ENCODE measurements at places on chromosomes 16 and 17.

- DNase-seq, result no peak
Observed at GRCh38 chr17:56011406-56012131, 141.7 kb upstream of the ANKFN1 start.

- DNase-seq, result no peak
Observed at GRCh38 chr17:28267720-28268609, 51.0 kb upstream of the TMEM97 start.

GRCh38 chr17:43353393-43353792, 45.4 kb upstream of the ARL4D start:
- no peak for DNase-seq

DNA sequence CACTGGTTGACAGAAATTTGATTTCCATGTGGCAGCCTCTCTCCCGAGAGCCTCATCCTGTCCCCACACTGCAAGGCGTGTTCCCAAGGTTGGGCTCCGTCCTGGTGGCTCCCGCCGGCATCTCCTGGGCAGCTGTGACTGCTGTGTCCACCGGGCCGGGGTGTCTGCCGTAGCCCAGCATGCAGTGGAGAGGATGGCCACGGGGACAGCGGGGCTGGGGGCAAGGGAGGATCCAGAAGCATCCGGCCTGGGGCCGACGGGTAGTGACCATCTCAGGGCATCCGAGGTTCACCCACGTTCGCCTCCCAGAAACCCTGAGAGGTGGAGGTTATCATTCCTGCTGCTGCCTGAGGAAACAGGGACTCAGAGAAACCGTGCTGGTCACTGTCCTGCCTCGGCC, 7.3 kb upstream of the RAB40B start:
- no peak for DNase-seq

DNA sequence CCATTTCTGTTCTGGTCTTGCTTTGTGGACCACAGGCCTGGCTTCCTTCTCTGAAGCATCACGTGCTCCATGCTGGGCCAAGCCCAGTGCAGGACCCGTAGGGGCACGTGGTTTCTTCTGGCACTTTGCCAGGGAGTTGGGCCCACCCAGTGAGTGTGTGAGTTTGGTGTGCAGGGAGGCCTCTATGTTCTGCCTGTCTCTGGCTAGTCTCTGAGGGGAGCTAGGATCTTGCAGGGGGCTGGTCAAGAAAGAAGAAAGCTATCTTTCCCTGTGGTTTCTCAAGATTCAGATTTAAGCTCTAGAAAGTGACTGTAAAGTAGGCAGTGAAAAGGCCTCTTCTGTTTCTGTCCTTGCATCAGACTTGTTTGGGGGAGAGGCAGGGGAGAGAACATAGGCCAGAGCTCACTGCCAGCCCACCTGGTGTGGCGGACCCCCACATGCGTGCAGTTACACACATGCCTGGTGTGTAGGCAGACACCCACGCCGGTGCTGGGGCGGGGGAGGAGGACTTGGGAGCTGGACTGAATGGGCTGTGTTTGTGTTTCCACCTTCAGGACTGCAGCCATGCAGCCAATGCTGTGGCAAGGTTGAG, 11.8 kb downstream of the LASP1 start:
- DNase-seq, result no peak

DNA sequence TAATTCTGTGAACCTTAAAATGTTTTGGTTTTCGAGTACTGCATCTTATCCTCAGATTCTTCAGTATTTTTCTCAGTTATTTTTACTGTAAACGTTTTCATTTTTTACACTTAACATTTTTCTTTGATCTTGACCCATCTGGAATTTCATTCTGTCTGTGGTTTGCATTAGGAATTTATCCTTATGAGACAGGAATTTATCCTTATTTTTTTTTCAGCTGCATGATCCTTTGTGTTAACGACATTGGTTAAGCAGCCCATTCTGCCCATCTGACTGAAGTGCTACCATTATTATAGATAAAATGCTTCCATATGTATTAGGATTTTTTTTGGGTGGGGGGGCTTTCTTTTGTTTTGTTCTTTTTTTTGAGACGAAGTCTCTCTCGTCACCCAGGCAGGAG, 41.0 kb downstream of the SNX29 start:
- DNase-seq, result no peak

GRCh38 chr17:67435786-67436185, 58.7 kb downstream of the PITPNC1 start:
- no peak for DNase-seq

DNA sequence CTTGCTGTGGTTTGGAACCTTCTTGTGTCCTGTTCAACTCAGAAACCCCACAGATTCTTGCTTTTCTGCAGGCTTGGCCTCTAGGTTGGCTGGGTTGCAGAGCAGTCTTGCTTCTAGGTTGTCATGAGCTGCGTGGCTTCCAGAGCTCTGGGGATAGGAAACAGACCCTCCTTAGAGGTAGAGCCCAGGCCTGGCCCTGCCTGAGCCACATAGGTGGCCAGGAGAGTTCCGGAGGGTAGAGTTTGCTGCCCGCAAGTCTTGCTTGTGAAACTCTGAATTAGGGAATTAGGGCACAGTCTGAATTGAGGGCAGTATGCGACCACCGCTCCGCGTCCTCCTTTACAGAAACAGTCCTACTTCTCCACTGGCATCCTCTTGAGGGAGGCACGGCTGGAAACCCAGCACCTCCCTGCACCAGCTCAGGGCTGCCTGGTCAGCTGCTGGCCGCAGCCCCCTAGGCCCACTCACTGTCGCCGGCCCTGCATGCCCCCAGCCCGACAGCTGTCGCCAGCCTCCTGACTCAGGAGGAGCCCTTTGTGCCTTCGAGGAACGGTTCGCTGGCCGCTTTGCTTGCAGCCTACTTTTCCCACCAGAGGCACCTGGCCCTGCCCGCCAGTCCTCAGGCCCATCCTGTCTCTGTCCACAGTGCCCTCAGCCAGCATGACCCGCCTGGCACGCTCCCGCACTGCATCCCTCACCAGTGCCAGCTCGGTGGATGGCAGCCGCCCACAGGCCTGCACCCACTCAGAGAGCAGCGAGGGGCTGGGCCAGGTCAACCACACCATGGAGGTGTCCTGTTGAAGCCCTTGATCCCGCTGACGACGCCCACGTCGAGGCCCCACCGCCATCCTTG, 4.3 kb upstream of the SETD6 start:
- no peak for DNase-seq

- no peak for DNase-seq
Observed at GRCh38 chr17:57067162-57067561, 17.9 kb upstream of the AKAP1 start.

DNA sequence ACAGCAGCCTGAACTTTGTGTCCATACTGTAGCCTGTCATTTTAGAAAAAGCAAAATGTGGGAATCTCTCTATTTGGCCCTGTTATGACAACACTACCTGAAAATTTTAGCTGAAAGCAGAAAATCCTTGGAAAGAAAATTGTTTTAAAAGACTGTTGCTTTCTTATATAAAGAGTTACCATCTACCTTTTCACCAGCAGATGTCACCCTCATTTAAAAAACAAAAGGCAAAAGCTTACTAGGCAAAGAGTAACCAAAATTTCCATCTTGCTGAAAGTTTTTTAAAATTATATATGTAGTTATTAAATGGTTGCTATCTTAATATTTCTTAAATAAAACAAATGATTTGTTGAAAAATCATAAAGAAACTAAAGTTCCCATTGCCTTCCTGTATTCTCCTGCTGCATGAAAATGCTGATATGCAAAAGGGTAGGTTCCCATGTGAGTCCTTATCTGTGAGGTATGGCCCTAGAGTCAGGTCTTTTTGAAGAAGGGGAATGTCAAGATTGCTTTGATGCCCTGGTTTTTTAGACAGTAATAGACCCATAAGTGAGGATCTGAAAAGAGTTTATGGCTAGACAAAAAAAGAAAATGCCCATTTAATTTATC, 61.0 kb downstream of the TNRC6C start:
- DNase-seq, result no peak

GRCh38 chr17:5825717-5826330, 241.5 kb upstream of the NLRP1 start:
- no peak for DNase-seq

- no peak for DNase-seq
Observed at GRCh38 chr16:21169249-21169981, 10.9 kb downstream of the LDAF1 start.

GRCh38 chr17:69335058-69335457, 8.1 kb upstream of the ABCA5 start:
- no peak for DNase-seq

GRCh38 chr16:53090591-53091411, 36.0 kb downstream of the CHD9 start:
- DNase-seq, result no peak

DNA sequence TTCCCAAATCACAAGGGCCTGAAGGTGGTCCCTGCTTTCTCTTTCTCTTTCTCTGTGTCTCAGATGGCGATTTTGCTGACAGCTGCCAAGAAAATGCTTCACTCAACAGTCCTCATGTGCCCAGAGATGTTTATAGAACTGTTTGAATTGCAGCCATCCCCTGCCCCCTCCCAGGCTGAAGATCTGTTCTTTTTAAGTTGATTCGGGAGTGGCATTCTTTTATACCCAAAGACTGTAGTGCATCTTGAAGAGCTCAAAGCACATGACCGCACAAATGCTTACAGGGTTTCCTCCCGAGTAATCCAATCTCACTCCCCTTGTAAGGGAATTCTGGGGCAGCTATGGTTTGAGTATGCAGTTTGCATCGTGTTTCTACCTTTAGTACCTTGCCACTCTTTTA, 75.7 kb downstream of the SEC14L1 start:
- no peak for DNase-seq

GRCh38 chr17:17345686-17346427, 42.7 kb downstream of the NT5M start:
- DNase-seq, result no peak

DNA sequence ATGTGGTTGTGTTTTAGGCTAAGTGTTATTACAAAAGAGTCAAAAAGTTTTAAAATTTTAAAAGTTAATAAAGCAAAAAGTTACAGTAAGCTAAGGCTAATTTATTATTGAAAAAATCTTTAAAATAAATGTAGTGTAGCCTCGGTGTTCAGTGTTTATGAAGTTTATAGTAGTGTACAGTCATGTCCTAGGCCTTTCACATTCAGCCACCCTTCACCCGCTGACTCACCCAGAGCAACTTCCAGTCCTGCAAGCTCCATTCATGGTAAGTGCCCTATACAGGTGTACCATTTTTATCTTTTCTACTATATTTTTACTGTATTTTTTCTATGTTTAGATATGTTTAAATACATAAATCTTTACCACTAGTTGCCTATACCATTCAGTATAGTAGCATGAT, 98.5 kb upstream of the RPRML start:
- DNase-seq, result no peak

DNA sequence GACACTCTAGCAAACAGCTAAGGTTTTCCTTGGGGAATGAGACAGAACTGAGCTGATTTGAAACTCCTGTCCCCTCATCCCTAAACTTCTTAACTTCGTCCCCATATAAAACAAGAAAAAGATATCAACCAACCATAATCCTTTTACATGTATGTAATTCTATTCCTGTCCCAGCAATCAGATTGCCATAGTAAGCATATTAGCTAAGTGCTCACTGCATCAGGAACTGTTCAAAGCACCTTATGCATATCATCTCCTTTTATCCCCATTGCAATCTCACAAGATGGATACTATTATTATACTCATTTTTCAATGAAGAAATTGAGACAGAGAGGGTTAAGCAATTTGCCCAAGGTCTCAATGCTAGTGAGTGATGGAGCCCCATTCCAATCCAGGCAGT, 6.8 kb downstream of the KIF18B start:
- DNase-seq, result no peak

GRCh38 chr17:28317966-28318758, 838 bp upstream of the TMEM97 start:
- no peak for DNase-seq

DNA sequence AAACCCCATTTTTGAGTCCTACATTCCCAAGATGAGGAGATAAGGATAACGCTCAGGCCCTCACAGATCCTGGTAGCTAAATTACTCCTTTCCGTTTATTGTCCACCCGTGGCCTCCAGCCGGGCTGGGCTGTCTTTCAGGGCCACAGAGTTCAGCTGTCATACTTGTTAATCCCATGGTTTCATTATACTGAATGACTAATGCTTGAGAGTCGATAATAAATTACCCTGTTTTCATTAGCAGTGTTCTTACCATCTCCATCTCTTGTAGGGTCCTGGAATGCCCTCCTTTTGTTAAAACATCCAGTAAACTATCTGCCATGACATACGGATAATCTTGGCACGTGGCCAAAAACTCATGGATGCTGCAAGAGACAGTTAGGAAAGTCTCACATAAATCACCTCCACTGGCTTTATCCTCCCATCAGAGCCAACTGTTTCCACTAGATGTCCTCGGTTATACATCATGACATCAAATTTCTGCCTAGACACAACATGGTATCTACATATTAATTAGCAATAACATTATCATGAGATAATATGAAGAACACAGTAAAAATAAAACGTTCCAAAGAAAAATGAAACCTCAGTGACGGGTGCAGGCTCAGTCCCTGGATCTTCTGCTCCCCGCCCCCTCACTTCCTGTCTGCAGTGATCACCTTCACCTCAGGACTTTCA, 45.3 kb downstream of the BRD7 start:
- no peak for DNase-seq

- DNase-seq, result no peak
Observed at GRCh38 chr17:67311575-67311974, 54.8 kb downstream of the PSMD12 start.

- DNase-seq, result no peak
Observed at GRCh38 chr16:27361987-27362386, 40.0 kb upstream of the IL21R start.

DNA sequence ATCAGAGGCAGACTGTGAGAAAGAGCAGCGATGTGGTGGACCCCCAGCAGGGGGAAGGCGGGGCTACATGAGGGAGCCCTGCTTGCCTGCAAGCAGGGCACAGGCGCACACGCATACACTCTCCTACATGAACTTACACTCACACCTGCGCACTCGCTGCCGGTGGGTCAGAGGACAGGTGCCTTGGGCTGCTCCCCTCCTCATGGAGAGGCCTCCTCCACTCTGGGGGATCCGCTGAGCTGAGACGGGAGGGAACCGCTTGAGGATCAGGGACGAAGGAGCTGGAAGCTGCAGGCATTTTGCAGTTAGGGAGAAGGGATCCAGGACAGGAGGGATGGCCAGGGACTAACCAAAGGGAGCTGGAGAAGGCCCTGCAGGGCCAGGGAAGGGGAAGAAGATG, 14.2 kb downstream of the OSBPL7 start:
- no peak for DNase-seq

DNA sequence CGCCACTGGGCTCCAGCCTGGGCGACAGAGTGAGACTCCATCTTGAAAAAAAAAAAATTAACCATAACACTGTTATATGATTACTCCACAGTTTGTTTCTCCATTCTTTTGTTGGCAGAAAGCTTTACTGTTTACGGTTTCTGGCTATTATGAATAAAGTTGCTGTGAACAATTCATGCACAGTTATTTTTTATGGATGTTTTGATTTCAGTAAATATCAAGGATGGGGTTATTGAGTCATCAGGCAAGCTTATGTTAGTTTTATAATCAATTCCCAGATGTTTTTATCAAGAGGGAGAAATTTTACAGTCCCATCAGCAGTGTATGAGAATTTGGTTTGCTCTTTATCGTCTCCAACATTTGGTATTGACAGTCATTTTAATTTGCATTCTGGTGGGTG, 67.9 kb downstream of the TAOK1 start:
- no peak for DNase-seq

Data from epithelial cell of proximal tubule (primary cell).